Activated CD4-positive, CD25-positive, alpha-beta regulatory T cell treated with anti-CD3 and anti-CD28 coated beads, Interleukin-2, amount 50 U/mL, for 72 hours (primary cell): ENCODE measurements at places on chromosomes 1 and 21.

- DNase-seq = no peak
Observed at GRCh38 chr1:212060632-212061472, 25.3 kb downstream of the DTL start.

- DNase-seq = no peak
Observed at GRCh38 chr1:240242601-240243144, 151.0 kb downstream of the FMN2 start.

GRCh38 chr1:202192770-202193613 lies 607 bp upstream of the LGR6 start:
- DNase-seq = peak; percentile 61

DNA sequence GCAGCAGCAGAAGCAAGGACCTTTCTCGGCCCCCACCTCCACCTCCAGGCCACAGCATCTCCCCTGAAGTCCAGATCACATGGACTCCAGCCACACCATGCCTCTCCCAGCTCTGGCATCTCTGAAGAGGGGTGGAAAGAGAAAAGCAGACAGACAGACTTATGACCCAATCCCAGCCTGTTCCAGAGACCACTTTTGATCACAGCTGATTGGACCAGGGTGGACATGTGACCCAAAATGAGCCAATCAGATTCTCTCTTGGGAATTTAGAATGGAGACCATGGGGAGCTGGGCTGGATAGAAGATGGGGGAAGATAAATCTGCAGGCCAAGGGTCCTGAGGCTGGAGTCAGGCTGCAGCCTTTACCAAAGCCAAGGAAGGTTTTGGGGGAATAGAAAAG lies 16.4 kb downstream of the HTR1D start:
- no peak for DNase-seq

- no peak for DNase-seq
Observed at GRCh38 chr1:84103197-84103992, 40.7 kb upstream of the PRKACB start.

GRCh38 chr1:15189692-15190370 lies 36.3 kb downstream of the TMEM51 start:
- no peak for DNase-seq

GRCh38 chr1:205030896-205031295 lies 12.1 kb upstream of the CNTN2 start:
- no peak for DNase-seq

DNA sequence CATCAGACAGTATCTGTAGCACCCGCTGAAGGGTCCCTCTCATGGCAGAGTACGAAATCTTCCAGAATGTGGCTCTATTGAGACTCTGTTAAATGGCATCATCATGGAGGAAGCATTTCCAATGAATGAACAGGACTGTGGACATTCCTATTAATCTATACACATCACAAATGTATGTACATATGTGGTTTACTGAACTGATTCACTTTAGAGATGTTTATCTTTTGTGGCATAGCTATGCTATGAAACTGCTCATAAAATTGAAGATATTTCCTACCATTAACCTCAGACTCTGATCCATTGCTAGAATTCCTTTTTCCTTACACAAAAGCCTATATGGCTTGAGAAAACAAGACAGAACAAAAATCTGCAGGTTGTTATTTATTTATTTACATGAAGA lies 259.6 kb upstream of the RRP15 start:
- no peak for DNase-seq

DNA sequence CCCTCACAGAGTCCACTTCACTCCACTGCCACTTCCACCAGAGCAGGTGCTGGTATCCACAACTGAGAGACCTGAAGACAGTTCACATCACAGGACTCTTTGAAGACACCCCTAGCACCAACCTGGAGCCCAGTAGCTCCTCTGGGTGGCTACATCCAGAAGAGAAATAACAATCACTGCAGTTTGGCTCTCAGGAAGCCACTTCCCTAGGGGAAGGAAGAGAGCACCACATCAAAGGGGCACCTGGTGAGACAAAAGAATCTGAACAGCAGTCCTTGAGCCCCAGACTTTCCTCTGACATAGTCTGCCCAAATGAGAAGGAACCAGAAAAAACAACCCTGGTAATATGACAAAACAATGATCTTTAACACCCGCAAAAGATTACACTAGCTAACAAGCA lies 113.2 kb downstream of the TENT5C start:
- DNase-seq = no peak

- no peak for DNase-seq
Observed at GRCh38 chr1:58648842-58649241, 51.0 kb downstream of the MYSM1 start.
